ENCODE measurements at places on chromosomes 3 and 15. TPM values are rescaled to one million over a fixed set of nuclear protein-coding genes. Genes with fewer than 3 reads are reported as not detected.
A peak's percentile ranks its signal among the peaks of the same experiment; 100 is the strongest.

DNA sequence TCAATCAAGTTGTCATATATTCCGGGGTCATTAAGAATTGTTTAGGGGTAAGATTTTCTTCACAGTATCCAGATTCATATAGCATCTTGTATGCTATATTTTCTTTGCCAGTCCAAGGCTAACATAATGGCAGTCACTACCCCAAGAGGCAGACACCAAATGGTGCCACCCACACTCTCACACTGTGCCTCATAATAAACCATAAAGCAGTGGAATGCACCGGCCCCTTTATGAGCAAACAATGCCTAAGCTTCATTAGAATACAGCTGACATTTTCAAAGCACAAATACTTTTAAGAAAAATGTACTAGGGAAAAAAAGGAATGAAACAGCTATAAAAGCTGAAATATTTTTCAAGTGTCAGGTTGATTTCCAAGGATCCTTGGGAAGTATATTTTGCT lies 121.6 kb downstream of the TFDP2 start:
- peak; percentile 13 for DNase-seq

DNA sequence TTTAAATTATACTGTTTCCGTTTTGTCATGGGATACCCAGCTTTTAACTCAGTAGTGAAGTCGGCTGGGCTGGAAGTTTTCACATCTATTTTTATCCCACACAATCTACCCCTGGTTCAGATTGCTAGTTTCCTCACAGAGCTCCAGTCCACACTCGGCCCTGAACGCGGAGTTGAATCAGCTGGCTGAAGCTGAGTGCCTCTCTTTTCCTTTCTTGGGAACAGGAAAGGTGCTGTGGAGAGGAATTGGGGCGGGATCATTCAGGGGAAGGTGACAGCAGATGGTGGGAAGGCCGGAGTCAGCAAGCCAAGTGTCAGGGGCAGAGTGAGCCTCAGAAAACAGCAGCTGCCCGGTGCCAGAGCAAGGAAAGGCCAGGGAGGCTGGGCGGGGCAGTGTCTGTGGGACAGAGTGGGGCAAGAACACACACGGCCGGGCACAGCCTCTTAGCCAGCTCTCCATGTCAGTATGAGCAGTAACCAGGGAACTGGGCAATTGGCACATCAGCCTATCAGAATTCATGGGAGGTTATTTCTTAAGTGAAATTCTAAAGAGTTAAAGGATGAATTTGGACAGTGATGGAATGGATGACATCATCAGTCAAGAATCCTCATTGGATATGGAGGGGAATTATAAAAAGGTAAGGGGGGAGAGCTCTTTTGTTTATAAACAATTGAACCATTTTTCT lies 135.7 kb upstream of the IL12A start:
- no peak for DNase-seq

DNA sequence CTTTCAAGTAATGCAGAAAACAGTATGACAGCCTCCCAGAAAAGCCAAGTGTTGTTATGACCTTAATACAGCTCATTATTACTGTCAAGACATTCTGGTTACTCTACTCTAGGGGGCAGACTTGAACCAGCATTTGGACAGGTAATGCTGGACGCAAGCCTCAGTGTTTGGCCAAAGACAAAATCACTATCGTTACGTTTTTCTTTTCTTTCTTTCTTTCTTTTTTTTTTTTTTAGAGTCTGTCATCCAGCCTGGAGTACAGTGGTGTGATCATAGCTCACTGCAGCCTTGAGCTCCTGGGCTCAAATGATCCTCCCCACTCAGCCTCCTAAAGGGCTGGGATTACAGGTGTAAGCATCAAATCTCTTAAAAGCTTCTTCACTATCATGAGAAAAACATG lies 29.4 kb upstream of the TMEM45A start:
- DNase-seq: peak; percentile 16

DNA sequence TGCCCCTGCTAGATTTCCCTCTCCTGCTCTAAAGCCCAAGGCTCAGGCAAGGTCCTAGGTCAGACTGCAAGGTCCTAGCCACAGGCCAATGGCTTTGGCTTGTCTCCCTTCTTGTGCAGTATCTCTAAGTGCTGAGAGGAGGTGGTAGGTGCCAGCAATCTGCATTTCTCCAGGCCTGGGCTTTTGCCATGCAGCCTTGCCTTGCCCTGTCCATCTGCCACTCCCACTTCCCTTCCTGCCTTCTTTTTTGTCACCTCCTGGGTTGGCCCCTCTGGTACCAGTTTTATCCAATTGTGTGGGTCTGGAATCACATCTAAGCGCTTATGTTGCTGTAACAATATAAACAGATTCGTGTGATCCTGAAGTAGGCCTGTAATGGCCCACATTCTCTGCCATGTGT lies 109.9 kb downstream of the MYRIP start:
- DNase-seq: no peak

DNA sequence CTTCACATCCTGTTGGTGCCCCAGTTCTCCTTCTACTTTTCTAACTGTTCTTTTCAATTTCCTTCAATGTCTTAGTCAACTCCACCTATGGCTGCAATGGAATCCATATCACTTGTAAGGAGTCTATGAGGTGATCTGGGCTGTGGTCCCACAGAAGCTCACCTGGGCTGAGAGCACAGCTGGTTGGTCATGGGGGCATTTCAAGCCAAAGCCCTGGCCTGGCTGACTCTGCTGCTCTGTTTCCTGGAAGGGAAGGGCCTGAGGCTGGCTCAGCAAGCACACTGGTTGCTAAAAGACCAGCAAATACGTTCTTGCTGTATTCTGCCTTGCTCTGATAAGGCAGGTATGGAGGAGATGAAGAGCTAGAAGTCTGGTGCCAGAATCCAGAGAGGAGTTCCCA lies 29.0 kb downstream of the AMOTL2 start:
- no peak for DNase-seq

DNA sequence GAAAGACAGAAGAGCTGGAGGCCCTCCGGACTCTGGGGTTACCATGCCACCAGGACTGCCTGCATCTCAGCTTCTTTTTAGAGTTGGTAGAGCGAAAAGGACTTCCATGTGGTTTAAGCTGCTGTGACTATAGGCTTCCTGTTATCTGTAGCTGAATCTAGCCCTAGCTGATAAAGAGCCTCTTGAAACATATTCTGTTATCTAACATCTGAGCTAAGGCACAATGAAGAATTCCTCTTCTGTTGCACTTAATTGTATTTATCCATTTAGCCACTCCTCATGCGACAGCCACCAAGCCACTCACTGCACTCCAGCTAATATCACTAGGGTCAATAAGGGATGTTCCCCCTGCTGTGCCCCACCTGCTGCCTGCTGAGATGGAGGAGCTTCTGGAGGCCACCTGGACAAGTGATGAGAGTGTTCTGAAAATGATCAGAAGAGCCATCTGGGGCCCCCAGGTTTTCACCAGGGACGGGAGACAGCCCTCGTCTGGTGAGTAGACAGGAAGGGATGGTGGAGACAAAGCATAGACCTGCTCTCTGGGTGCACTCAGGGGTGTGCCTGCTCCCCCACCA lies 94.6 kb upstream of the PLXNA1 start:
- DNase-seq: no peak

DNA sequence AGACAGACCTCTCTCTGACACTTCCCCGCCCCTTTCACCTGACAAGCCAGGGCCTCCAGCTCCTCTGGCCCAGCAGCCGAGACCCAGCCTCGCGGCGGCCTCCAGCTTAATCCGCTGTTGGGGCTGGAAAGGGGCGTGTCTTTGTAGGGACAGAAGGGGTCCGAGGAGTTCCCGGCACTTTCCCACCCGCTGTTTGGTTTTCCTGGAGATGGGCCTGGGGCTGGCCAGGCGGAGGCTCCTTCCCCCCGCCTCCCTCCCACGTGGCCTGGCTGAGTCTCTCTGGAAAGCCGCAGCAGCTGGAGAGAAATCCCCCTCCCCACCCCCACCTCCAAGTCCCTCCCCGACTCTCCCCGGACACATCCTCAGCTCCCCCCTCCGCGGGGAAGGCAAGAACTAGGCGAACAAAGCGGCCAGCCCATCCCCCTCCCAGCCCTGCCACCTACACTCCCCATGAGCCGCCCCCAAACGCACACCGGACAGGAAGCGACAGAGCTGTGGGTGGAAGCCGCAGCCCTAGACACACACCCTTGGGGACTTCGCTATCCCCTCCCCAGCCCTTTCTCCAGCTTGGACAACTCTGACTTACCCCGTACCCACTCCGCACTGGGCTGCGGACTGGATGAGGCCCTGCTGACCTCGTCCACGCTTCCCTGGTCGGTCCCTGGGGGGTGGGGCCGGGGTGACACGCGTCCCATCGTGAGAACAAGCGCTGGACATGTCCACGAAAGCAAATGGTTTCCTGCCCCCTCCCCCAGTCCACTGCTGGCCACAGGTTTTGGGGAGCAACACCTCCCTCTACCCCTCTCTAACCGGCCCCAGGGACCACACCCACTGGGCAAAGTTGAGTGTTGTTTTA lies 1.2 kb downstream of the IGDCC4 start:
- DNase-seq: peak; percentile 22

DNA sequence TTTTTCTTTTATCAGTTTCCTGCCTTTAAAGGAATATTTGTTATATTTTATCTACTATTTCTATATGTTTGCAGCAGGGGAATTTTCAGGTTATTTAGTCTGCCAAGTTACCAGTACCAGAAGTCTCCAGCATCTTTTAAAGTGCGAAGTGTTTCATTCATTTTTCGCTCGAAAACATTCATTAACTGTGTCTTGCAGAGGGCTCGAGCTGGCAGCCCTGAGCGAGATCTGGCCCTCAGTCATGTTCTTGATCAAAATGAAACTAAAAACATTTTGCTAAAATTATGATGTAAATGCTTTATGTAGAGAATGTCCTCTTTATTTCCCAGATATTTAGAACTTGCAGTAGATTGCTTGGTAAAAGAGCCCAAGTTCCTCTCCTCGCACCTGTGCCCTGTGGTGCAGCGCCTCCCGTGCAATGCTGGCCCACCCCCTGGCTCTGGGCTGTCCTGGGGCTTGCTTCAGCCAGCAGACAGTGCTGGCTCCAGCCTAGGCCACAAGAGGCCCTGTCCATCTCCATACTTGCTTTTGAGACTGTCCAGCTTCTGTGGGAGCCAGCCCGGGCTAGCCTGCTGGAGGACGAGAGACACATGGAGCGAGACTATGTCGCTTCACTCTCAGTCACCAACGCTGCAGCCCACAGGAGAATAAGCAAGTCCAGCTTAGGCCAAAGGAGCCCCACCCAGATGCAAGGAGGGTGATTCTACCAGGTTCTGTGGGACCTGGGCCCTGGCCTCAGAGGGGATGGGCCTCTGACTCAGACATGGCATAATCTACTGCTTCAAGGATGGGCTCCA lies 71.9 kb upstream of the PRR23E start:
- DNase-seq: no peak

DNA sequence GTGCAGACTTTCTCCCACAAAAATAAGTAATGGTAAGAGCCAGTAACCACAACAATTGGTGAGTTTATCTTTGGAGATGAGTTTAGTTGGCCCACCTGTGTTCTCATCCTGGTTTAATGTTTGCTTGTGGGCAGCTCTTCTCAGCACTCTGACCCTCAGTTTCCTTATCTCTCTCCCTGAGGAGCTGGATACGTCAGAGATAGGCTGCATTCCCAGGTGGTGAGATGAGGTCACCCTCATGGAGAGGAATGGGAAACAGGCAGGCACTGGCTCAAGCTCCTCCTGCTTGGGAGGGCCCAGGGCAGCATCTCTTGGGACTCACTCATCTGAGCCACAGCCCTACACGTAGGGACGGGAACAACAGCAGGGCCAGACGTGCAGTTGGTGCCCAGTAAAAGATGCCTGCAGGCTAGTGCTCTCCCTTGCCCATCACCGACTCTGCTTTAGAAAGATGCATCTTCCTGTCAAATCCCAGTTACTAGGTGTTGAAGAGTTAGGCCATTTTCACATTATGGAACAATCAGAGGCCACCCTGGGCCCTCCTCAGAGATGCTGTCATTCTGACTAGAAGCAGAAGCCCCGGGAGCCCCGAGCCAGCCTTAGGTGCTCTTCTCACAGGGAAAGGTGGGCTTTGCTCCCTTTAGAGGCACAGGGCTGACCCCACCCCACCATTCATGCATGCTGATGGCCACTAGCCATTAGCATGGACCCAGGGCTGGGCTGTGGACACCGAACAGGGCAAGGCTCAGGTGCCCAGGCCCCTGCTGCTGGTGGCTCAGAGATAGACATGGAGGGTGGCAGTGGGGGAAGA lies 59.7 kb downstream of the GRIP2 start:
- no peak for DNase-seq

GRCh38 chr15:98134905-98135304 lies 174.4 kb downstream of the ARRDC4 start:
- no peak for DNase-seq

DNA sequence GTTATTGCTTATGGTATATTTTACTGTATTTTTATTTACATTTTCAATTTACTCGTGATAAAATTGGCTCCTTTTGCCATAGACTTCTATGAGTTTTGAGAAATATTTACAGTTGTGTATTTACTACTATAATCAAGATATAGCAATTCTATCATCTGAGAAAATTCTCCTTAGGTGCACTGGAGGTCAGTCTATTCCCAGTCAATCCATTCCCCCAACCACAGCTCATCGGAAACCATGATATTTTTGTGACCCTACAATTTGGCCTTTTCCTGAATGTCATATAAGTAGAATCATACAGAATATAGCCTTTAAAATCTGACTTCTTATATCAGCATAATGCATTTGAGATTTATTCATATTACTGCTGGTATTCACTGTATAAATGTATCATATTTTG lies 114.7 kb upstream of the LRTM1 start:
- DNase-seq: no peak

DNA sequence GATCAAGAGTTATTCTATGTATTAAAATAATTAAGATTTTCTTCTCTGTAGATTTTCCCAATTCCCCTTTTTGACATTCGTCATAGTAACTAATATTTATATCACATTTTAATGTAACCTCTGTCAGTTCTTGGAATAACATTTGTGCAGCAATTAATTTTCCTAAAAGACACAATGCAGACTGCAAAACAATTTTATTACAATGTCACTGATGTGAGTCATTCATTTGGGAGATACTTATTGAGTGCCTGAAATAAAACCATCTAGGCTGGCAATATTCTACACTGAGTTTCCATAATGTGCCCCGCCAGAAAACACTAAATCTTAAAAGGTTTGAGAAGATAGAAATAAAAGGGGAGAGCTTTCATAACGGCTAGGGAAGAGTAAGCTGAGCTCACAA lies 6.7 kb upstream of the USP13 start:
- no peak for DNase-seq

GRCh38 chr15:75565062-75565970 lies 13.8 kb downstream of the PTPN9 start:
- DNase-seq: no peak

- DNase-seq: no peak
Observed at GRCh38 chr3:177744873-177745606, 547.8 kb upstream of the TBL1XR1 start.

Gene POLQ
- total RNA-seq: 0.19 TPM

Gene IL16
- 165 TPM for total RNA-seq

Gene GOLGA6D
- 0.14 TPM for total RNA-seq

Gene KLHL40
- not detected for total RNA-seq

Gene MEGF11
- not detected for total RNA-seq

Gene NRG4
- total RNA-seq: not detected

Gene GAP43
- total RNA-seq: not detected

Gene GPR62
- not detected for total RNA-seq

Gene RASGRP1
- 58.2 TPM for total RNA-seq

Gene HRG
- not detected for total RNA-seq

Gene FGD5
- not detected for total RNA-seq

Gene ABCC5
- total RNA-seq: 8.3 TPM

Gene PP2D1
- not detected for total RNA-seq

Gene FBXW12
- total RNA-seq: not detected
